ENCODE measurements at places on chromosomes 16 and 17. TPM values are rescaled to one million over a fixed set of nuclear protein-coding genes. Genes with fewer than 3 reads are reported as not detected.

- DNase-seq = no peak
Measured at GRCh38 chr17:1227917-1228780, 42.1 kb upstream of the BHLHA9 start.

The CCL8 gene
- not detected for total RNA-seq

The MPRIP gene
- total RNA-seq = 168 TPM

GRCh38 chr16:22014271-22014873, 6.5 kb downstream of the MOSMO start:
- no peak for DNase-seq

DNA sequence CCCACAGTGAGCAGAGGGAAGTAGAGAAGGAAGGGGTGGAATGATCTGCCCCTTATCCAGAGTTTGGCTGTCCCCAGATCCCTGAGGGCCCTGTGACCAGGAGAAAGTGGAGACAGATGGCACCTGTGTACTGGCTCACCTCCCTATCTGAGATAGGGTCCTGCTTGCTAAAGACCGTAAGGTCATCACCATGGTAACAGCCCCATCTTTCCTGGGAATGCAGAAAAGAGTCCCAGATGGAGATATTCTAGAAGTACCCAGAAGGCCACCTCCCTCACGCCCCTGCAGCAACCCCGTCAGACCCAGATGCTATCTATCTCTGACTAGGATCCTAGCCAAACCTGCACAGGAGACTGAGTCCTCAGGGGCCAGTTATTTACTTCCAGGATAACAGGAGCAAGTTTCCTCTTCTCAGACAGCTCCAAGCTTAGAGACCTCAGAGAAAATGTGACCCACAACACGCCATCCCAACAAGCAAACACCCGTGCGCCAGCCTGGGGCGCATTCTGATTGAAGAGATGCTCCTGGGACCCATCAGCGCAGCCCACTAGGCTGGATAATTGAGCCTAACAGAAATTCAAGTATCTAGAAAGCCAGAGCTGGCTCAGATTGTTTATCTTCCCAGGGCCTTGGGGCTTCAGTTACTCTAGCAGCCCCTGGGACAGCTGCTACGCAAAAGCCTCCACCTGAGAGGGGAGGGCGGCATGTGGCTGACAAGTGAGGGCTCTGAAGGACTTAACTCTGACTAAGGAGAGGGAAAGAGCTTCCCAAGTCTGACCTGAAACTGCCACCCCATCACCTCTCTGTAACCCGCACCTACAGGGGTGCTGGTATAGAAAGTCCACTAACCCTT, 1.9 kb downstream of the ORMDL3 start:
- DNase-seq = no peak

DNA sequence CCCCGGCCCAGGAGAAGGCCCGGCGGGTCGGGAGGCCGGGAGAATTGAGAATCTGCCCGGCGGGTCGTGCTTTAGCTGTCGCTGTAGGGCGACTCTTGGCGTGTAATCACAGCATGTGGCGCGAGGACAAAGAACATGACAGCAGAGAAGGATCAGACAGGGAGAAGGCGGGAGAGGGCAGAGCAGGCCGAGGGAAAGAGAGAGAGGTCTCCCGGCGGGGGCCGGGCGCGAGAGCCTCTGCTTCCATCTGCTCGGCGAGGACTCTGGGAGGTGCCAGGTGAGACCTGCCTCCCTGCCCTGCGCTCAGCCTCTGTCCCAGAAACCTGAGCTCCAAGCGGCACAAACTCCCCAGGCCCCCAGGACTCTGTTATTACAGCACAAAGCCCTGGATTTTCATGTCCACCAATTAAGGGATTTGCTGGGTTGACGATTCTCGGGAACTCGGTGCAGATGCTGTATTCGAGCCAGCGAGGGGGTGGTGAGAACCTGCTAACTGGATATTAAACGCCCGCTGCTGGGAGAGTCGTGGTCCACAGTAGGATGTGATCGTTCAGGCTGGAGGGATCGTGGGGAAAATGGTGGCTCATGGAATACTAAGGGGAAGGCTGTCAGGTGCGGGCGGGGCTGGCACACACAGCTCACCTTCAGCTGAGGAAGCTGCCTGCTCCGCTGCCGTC, 172.0 kb upstream of the CIBAR2 start:
- DNase-seq = no peak

DNA sequence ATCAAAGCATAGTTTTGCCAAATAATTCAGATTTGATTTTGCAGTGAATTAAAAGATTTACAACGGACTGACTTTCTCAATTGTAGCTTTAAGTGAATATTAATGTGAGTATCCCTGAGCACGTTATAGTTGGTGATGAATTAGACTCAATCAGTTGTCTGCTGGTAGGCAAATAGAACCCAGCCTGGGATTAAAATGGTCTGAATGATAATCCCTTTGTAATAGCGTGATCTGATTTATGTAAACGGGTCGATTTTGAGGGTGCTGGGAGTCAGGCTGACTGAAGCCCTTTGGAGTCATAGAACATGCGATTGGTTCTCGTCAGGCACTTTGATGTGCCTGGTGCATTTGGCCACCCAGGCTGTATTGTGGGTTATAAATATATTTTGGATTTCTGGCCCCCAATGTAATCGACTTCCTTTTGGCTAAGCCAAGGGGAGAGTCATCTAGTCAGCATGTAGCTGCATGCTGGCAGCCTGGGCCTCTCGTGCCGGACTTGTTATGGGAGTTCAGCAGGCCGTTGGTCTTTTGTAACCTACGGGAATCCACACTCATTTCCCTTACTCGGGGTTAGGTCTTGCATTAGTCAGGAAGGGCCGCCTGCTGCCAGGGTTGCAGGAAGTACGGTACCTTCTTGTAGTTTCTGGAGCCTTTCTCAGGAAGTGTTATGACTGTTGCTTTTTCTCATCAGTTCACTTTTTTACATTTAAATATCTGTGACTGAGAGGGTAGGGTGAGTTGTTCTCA, 5.4 kb downstream of the PGS1 start:
- peak; percentile 97 for DNase-seq

DNA sequence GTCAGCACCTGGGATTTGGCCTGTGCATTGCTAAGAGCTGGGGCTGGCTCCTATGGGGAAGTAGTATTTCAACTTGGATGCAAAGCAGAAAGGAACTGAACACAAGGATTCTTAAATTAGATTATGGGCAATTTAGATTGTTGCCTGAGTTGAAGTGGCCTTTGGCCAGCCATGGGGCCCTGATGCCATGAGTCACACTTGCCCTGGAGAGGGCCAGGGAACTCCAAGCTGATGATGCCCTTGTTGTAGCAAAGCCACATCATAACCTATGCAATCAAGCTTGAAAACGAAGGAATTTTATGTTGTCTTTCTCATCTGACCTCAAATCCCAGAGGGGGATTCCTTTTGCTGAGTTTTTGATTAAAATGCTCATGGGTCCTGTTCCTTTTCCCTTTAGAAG, 3.9 kb upstream of the SPATA32 start:
- peak; percentile 27 for DNase-seq

- peak; percentile 25 for DNase-seq
Measured at GRCh38 chr17:80984749-80985148, 6.9 kb upstream of the CHMP6 start.

- no peak for DNase-seq
Measured at GRCh38 chr17:56313201-56313600, 159.9 kb downstream of the ANKFN1 start.

DNA sequence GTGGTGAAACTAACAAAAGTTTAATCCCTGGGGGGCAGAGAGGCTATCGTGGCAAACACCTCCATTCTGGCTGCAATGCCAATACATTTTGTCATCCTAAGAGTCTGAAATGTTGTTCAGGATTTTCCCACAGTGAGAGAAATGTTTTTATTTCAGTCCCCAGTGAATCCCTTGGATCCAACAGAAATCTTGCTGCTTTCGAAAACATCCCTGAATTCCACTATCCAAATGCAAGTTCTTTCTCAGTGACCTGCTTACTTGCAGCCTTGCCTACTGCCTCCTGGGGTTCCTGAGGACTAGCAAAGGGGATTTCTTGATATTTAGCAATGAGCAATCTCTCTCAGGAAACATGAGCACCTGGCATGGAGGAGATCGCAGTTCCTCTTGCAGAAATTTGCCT, 202.1 kb upstream of the IRX3 start:
- no peak for DNase-seq

The HSD17B2 gene
- 2.4 TPM for total RNA-seq

The ARSG gene
- total RNA-seq = 2.7 TPM

- peak; percentile 77 for DNase-seq
Measured at GRCh38 chr17:74994440-74994839, 7.0 kb downstream of the CDR2L start.

DNA sequence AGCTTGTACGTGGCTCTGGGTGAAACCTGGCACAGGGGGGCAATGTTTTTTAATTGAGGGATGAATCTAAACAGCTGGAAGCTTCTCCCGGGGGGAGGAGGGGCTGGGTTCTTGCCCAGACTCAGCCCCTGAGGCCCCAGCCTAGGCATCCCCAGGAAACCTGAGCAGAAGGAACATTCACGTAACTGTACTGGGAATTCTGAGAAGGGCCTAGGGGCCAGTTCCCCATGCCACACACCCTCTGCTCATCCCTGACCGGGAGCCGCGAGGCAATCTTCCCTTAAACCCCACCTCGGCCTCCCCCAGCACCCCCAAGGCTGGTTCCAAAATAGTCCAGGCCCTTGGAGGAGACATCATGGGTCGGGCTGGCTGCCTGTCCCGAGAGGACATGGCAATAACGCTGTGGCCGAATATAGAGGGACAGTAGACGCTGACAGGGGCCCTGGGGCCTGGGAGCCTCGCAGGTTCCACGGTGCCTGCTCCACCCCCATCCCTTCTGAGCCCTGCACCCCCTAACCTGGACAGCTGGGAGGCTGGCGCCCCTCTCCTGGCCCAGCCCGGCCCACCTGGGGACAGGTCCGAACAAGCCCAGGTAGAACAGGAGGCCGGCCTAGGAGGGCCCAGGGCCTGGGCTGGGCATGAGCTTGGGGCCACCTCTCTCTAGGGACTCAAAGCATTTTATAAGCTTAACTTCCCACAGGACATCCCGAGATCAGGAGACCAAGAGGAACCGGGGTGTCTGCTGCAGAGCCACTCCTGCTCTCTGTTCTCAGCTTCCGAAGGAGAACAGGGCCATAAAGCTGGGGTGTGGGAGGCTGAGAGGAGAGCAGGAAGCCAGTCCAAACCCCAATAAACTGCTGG, 83.2 kb upstream of the TOB1 start:
- peak; percentile 32 for DNase-seq

DNA sequence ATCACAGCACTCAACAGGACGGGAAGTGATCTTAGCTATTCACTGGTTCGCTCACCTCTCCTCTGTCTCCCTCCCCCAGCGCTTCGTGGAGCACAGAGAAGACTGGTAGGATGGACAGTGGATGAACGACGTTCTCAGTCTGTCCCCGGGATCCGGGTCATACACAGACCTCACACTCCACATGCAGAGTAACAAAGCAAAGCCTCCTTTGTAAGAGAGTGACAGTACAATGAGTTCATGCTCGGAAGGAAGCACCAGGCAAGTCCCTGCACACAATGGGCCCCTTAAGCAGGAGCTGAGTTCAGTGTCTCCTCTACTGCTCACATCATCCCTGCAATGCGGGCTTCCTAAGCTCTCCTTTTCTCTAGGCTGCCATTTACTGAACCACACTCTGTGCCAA, 356.9 kb downstream of the C16orf95 start:
- no peak for DNase-seq

GRCh38 chr17:56583772-56584171, 9.7 kb upstream of the NOG start:
- DNase-seq = no peak

The FBXW10 gene
- total RNA-seq = under 0.01 TPM

- DNase-seq = no peak
Measured at GRCh38 chr17:75517297-75517865, 1.1 kb downstream of the TSEN54 start.

- no peak for DNase-seq
Measured at GRCh38 chr16:31092330-31092729, 2.3 kb downstream of the VKORC1 start.

The INTS2 gene
- 20.3 TPM for total RNA-seq

The LRRC75A gene
- total RNA-seq = under 0.01 TPM

The GNAO1 gene
- 0.21 TPM for total RNA-seq
